ENCODE measurements at places on chromosomes 1 and 21.

- peak; percentile 88 for DNase-seq
Observed at GRCh38 chr1:156643778-156644092, 1.8 kb downstream of the BCAN start.

GRCh38 chr1:53583021-53583867, 124.0 kb downstream of the DMRTB1 start:
- no peak for DNase-seq

GRCh38 chr1:230972855-230973271, 5.8 kb downstream of the TTC13 start:
- DNase-seq: peak; percentile 77

GRCh38 chr1:91877574-91878208, 8.3 kb downstream of the TGFBR3 start:
- no peak for DNase-seq

DNA sequence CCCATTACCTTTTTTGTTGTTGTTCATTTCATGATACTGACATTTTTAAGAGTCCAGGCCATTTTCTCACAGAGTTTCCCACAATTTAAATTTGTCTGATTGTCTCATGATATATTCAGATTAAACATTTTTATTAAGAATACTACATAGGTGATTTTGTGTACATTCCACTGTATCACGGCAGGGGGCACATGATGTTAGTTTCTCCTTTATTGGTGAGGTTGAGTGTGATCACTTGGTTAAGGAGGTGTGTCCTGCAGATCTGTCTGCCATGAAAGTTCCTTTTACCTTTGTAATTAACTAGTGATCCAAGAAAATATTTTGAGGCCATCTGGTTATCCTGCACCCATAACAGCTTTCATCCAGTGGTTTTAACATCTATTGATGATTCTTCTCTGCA, 11.8 kb downstream of the RTCA start:
- DNase-seq: peak; percentile 77

DNA sequence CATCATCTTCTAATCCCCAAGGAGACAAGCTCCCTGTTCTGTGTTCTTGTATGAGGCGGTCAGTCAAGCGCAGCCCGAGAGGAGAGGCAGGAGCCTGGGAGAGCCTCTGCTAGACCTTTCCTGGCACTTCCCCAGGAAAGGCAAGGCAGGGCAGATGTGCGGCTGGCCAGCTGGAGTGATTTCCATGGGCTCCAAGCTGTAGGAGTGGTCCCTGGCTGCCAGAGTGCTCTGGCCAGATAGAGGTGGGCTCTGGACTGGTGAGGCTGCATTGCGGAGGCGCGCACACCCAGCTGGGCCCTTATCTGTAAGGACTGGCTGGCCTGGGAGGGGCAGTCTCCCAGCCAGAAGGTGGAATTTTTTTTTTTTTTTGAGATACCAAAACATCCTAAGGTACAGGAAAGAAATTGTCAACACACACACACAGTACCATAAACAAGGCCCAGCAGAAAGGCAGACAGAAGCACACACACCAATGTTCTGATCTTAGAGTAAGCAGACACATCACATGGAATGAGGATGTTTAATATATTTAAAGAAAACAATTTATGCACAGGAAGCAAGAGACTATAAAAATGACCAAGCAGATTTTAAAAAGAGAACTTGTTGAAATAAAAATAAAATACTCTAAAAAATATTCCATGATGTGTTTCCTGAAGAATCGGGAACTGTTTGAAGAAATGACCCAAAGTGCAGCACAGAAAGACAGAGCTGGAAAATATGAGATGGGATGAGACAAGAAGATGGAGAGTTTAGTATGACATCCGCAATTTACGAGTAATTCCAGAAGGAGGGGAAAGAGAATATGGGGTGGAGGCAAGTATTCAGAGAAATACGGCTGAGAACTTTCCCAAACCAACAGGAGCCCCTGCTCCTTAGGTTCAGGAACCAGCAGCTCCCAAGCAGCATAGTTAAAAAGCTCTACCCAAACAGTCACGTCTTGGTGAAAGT, 13.4 kb downstream of the IBA57 start:
- DNase-seq: peak; percentile 91
